NCI-H1417 (cell line): ENCODE measurements at places on chromosomes 3 and 15.

- DNase-seq: no peak
Observed at GRCh38 chr15:92384381-92384780, 9.3 kb upstream of the ST8SIA2 start.

- DNase-seq: no peak
Observed at GRCh38 chr3:151044706-151045105, 40.8 kb upstream of the MED12L start.

DNA sequence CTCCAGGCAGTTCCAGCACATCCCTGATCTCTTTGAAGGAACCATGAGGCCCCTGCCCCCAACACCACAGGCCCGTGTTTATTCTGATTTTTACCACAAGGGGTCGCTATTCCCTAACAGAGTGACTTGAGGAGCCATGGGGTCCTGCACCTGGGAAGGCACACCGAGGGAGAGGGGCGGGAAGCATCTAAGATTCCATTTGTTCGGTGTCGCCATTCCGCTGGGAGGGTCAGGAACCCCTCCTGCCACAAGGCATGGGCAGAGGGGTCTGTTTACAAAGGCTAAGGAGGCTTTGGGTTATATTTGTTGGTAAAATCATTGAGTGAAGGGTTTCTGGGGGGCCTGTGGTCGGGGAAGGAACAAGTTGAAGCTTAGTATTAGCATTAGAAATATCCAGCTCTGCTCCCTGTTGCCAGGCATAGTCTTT lies 77.1 kb downstream of the WDR76 start:
- peak; percentile 43 for DNase-seq

DNA sequence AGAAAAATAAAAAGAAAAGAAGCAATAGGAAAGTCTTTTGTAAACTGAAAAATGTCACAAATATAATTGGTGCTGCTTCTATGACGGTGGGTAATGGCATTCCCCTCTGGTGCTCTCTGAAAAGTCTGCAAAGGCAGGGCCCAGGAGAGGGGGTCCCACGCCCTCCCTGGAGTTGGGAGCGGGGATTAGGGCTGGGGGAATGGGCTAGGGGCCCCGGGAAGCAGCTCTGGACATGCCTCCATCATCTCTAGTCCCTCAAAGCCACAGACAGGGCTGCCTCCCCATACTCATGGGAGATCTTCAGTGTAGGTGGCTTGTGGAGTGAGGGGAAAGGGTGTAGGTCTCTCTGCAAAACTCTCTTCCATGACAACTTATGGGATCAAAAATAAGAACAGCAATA lies 7.8 kb upstream of the RHCG start:
- no peak for DNase-seq

DNA sequence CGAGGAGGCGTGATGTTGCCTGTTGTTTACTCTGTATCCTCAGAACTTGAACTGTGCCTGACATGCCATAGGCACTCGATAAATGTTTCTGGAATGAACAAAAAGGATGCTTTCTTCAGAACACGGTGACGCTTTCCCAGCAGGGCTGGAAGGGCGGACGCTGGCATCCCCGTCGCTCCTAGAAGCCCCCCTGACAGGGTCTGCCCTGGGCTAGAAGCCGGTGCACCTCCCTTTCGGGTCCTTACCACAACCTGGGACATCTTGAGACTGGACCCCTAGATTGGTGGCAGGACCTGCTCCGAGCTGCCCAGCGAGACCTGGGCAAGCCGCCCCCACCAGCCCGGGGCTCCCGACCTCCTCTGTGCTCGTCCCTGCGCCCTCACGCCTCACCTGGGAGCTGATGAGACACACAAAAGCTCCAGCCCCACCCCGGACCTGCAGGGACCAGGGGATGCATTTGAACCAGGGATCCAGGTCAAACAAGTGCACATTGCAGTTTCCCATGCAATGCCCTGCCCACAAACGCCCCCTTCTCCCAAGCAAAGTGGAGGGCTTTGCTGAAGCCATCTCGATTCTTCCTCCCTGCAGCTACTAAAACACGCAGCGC lies 131.2 kb upstream of the MEF2A start:
- DNase-seq: peak; percentile 68

DNA sequence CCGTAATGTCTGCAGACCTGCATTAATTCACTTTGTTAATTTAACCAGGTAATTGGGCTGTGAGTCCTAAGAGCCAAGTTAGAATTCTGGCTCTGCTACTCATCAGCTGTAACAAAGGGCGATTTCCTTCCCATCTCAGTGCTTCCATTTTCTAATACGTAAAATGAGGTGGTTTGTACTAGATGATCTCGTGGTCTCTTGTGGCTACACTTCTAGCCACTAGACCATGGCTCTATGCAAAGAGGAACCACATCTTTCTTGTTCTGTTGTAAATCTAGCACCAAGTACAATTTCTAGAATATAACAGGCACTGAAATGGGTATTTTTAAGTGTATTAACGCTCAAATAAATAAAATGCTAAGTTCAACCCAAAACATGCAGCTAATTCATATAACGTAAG lies 174.4 kb upstream of the THBS1 start:
- no peak for DNase-seq

- no peak for DNase-seq
Observed at GRCh38 chr3:69463531-69463930, 77.6 kb upstream of the FRMD4B start.

DNA sequence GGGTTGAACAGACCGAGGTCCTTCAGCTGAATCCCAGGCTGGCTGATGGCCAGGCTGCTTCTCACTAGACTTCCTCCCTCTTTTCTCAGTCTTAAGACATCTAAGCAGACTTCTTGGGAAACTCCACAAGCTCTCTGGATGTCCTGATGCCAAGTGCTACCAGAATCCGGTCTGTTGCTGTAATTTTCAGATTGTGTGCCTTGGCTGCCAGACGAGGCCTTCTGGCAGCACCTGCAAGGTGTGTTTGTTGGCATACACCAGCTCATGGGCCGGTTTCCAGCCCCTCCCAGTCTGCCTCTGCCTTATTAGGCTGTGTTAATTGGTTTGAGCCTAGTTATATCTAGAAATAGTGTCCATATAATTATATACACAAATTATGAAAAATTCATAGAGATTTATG lies 120.6 kb downstream of the TNIK start:
- no peak for DNase-seq

DNA sequence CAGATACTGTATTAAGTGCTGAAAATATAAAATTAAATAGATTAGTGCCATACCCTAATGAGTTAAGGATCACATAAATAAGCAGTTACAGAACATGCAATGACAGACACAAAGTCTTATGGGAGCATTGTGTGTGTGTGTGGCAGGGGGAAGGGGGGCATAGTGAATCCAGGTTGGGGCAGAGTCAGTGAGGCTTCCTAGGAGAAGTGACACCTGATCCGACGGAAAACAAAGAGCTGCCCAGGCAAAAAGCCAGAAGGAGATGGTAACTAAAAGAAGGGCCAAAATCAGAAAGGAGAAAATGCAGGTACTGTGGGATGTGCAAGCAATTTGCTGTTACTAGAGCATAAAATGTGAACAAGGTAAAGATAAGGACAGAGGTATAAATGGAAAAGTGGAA lies 80.1 kb upstream of the CHRM5 start:
- DNase-seq: peak; percentile 59

GRCh38 chr3:13932578-13933295 lies 52.9 kb upstream of the WNT7A start:
- no peak for DNase-seq

DNA sequence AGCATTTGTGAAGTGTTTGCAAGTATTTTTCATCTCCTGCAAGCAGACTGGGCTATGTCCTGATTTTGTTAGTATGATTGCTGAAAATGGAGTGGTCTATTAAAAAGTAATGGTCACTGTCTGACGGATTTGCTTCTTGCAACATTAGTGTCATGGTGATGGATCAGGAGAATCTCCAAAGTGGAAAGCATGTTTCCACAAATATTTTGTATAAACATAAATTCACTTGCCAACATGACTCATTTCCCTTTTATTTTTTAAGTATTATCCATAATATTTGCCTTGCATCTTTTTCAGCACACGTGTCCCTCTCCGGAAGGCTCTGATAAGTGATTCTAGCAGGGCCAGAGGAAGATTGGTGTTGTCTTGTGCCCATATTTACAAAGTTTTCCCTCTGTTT lies 27.4 kb upstream of the CACNA2D3 start:
- DNase-seq: no peak

GRCh38 chr15:35000511-35000910 lies 12.4 kb upstream of the ZNF770 start:
- DNase-seq: no peak

- DNase-seq: no peak
Observed at GRCh38 chr3:128471720-128472119, 5.0 kb upstream of the DNAJB8 start.

DNA sequence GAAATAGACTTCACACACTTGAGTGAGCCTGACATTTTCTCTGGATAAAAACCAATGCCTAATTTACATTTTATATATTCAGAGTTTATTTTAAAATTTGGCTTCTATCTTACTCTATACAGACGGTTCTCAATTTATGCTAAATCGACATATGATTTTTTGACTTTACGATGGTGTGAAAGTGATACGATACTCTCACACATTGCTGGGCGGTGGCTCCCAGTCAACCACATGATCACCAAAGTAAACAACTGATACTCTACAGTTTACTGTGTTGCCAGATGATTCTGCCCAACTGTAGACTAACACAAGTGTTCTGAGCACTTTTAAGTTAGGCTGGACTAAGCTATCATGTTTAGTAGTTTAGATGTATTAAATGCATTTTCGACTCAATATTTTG lies 25.1 kb upstream of the GADL1 start:
- DNase-seq: no peak

- no peak for DNase-seq
Observed at GRCh38 chr15:39508536-39508935, 72.3 kb upstream of the THBS1 start.

- no peak for DNase-seq
Observed at GRCh38 chr3:24686808-24687207, 192.2 kb upstream of the THRB start.

DNA sequence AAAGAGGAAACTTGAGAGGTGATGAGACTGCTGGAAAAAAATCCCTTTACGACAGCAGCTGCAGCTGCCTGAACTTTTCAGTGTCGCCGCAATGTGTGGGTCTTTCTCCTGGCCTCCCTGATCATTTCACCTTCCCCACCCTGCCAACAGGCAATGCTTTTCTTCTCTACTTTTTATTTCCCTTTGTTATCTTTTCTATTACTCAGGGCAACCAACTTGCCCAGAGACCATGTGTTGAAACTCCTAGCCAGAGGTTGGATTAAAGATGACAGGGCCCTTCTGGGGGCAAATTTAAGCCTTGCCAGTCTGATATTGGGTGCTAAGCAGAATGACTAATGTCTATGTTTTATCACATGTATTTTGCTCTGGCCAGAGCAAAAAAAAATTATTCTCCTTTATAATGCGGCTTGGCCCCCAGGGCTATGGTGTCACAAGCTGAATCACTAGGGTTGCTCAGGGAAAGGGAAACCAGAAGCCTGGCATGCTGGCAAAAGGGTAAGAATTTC lies 51.5 kb upstream of the CFAP20DC start:
- DNase-seq: no peak

- DNase-seq: peak; percentile 50
Observed at GRCh38 chr3:159825216-159825854, 163.3 kb upstream of the IL12A start.

DNA sequence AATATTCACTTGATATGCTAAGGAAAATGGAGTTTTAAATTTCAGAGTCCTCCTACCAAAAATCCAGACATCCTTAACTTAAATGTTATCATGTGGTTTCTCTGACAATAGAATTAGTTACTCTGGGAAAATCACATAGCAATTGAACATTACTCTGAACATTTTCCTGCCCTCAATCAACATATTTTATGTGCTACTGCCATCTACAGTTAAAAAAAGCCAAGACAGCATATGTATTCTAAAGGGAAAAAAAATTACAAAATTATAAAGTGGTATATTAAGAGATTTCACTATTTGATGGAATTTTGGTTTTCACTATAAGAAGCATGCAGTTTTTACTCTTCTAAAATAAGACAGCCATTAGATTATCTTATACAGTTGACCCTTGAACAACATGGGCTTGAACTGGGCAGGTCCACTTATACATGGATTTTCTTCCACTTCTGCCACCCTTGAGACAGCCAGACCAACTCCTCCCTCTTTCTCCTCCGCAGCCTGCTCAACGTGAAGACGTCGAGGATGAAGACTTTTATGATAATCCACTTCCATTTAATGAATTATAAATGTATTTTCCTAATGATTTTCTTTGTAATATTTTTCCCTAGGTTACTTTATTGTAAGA lies 122.3 kb downstream of the ATP1B3 start:
- no peak for DNase-seq

- DNase-seq: no peak
Observed at GRCh38 chr15:40048211-40048792, 9.3 kb upstream of the SRP14 start.

- DNase-seq: no peak
Observed at GRCh38 chr3:58084166-58084565, 75.9 kb downstream of the FLNB start.

DNA sequence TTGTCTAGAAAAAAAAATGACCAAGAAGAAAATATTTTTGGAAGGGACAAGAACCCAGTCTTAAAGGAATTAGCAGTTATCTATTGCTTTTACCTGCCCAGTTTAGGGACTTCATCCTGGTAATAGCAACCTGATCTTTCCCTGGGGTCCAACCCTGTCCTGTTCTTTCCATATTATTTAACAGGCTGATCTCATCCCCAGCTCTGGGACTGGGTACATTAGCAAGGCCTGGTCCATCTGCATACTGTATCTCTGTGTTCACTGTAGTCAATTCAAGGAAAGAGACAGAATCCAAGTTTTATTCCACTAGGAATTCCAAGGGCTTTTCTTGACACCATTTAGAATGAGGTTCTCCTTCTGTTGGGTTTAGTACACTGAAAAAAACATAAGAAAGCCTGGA lies 191.7 kb upstream of the GADL1 start:
- no peak for DNase-seq

- no peak for DNase-seq
Observed at GRCh38 chr3:187327845-187328244, 36.3 kb upstream of the MASP1 start.

DNA sequence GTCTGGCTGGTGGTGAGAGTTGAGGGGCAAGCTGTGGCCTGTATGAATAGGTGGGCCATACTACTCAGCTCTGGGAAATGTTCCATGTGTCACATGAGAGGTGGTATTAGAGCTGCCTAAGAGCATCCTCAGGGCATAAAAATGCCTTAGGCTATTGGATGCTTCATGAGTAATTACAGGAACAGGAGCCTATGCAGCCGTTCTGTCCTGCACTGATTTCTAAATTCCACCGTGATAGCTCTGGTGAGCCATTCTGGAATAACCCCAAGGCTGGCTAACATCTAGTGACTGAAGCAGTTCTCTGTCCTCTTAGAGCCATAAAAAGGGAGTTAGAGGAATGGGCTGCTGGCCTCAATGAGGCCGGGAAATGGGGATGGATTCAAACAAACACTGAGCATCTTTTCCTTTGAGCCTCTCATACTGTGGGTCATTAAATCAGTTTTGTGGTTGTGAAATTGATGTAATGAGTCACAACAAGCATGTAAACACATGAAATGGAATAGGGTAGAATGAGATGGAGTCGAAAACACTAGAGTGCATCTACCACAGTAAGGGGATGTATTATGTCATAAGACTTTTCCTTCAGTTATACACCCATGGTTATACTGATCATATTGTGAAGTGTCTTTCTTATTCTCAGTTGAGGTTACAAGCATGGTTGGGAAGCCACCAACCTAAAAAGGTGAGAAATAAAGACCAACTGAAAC lies 41.0 kb downstream of the DGKG start:
- DNase-seq: peak; percentile 13
